ENCODE measurements at places on chromosomes 4 and X.

GRCh38 chrX:16284842-16285241 is 117.6 kb downstream of the MAGEB17 start:
- no peak for DNase-seq

- DNase-seq, result no peak
Observed at GRCh38 chr4:91838181-91838861, 465.4 kb upstream of the GRID2 start.

- no peak for DNase-seq
Observed at GRCh38 chr4:48774760-48775710, 5.0 kb downstream of the FRYL start.

GRCh38 chr4:128721896-128722295 is 87.6 kb upstream of the JADE1 start:
- DNase-seq, result no peak

- DNase-seq, result no peak
Observed at GRCh38 chrX:68692651-68693050, 45.2 kb downstream of the STARD8 start.

DNA sequence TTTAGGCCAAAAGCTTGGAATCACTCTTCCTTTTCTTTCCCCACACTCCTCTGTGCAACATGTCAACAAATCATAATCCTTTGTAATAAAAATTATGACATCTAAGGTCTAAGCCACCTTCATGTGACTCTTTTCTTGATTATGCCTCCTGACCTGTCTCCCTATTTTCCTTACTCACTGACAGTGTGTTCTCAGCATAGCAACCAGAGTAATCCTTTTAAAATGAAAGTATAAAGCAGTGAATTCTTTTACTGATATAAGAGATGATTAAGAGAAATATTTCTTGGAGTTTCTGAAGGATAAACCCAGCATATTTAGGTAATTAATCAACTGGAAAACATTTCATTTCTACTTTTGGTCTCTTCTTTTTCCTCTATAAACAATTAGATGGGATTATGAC is 44.7 kb downstream of the USO1 start:
- DNase-seq, result no peak

GRCh38 chrX:20140420-20140819 is 1.2 kb downstream of the EIF1AX start:
- no peak for DNase-seq

DNA sequence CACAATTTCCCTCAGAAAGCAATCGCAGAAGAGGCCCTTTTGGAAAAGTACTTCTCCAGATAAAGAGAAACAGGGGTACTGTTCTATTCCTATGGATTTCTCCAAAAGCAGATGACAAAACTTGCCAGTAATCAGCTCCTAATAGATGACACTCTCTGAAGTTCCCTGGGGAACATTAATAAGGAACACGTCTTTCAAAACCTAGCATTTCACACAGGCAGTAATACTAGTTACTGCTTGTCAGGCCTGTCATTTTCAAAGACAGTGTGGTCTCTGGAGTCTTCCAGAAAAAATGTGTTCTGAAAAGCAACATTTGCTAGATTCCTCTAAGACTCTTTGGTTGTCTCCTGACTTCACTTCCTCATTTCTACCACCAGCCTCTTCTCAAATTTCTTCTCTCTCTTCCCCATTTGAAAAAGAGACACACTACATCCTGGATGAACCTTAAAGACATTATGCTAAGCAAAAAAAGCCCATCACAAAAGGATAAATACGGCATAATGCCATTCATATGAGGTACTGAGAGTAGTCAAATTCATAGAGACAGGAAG is 47.3 kb downstream of the CHRDL1 start:
- DNase-seq, result no peak

- DNase-seq, result no peak
Observed at GRCh38 chr4:30720021-30720660, at the start of gene PCDH7. PCDH7 (plus strand) TSS chr4:30720369; CDS start chr4:30721423, 1,054 bp downstream.

DNA sequence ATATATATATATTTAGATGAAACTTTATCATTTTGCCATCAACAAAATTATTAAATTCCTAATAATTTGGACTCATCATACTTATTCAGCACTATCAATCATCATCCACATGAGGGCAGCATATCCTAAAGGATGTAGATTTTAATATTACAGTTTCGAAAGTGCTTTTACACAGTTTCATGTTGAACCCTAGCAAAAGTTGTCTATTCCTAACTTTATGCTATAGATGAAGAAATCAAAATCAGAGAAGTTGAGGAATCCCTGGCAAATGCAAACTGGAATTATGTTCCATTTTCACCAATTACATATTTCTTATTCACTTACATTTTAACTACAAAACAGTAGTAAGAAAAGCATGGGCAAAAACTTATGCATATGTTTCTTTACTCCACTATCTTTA is 36.6 kb upstream of the UGT2A1 start:
- DNase-seq, result peak; percentile 47

- DNase-seq, result no peak
Observed at GRCh38 chr4:92128676-92129075, 175.1 kb upstream of the GRID2 start.

- DNase-seq, result no peak
Observed at GRCh38 chr4:51923343-51923742, 80.4 kb downstream of the DCUN1D4 start.

DNA sequence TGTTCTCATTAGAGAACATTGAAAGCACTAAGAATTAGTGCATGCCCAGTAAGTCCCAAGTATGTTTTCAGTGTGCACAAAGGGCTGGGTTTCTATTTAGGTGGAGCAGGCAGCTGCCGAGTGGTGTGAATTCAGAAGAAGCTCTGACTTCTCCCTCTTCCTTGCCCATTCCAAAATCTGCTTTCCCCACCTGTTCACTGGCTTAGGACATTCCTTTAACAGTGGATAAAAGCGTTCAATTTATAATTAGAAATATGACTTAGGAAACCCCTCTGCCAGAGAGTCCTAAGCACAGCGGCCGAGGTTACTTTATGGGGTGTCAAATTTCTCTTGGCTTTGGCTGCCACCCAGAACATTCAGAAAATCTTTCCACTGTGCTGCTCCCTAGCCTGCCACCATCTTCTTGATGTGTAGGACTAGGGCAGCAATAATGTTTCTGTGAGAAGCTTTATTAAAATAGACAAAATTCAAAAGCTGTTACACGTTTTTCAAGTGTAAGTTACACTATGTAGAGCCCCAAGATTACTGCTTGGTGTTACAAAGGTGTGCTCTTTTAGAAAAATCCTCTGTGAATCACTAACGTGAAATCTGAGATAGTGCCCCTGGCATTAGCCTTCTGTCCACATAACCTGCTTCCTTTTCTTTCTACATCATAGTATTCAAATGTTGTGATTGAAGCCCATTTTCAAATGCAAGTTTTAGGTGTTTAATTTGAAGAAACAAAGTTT is 191.6 kb upstream of the ANKRD50 start:
- peak; percentile 79 for DNase-seq

DNA sequence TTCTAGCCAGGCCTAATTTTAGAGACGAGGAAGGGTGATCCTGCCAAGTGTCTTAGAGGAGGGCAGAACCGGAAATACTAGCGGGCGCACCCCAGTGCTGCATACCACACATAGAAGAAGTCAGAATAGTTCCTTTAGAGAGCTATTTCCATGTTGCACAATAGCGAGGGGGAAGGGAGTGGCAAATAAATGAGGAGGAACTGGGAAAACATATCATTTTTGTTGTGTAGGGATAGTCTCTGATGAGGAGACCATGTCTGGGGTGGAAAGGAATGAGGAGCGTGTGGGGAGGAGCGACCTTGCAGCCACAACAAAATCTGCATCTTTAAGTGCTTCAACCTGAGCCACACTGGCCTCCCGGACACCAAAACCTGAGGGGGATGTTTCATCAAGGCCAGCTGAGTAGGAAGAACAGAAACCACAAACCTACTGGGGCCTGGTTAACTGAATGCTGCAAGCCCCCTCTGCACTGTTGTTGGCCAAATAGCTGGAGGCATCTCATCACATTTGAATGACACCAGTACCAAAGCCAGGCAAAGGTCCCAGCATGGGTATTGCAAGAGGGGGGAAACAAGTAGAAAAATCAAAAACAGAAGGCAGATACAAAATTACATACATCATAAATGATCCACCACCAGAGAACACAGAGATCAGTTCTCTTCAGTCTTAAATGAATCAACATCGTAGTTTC is 26.7 kb upstream of the C1QTNF7 start:
- no peak for DNase-seq

DNA sequence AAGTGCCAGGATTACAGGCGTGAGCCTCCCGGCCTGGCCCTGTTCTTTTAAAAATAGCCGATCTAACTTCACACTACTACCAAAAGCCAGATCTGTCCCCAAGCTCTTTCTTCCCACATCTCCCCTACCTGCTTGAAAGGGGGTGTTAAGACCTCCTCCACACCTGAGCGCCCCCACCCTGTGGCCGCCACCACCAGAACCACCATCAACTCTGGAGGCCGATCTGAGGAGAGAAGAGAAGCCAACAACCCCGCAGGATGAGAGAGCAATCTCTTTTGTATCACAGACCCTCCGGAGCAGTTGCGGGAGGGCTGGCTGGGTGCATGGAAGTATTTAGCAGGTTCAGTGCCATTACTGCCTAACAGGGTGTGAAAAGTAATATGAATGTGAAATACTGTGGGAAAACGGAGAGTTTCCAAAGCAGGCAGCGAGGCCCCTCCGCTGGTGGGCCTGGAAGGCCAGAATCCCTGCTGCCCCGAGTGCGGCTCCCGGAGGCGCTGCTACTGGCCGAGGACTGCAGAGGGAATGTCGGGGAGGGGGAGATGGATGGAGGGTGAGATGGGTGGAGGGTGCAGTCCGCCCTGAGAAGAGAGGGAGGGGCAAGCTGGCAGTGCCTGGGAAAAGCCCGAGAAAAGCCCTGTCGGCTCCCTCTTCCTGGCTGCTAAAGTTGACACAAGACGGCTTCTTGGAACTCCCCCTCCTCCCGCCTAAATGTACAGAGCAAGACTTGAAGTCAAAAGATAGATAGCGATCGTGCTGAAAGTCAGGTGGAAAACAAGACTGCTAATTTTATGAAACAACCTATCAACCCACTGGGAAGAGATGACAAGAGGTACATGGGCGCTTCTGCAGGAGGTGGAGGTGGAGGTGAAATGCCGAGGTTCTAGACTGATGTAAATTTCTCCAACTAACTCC is 22.3 kb downstream of the HAND2 start:
- no peak for DNase-seq

DNA sequence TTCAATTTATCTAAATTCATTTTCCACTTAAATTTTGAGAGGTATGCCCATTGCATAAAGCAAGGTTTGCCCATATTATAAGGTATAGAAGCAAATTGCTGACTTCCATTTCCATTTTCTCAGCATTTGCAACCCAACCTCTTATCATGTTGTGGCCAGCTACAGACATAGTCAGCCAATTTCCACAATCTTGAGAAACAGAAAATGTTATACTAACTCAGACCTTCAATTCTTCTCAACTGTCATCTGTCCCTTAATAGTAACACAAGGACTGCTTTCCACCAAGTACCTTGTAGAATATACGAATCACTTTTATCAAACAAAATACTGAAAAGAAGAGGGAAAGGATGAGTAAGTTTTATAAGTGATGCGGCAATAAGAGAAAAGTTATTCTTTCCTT is 11.2 kb upstream of the GRIA3 start:
- DNase-seq, result no peak

DNA sequence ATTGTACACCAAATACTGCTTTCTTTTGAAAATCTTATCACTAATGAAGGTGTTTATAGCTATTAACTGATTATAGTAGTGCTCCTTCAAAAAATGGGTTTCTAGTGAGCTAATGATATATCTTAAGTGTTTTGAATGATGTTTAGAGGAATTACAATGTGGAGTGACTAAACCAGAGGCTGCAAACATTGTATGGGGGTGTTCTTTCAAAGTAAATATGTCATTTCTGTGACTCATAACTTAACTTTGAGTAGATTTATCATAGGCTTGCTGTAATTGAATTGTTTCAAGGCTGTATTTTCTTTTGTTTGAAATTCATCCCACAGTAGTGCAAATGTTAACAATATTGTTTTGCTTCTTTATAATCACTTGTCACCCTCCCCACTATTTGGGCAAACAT is 141.6 kb downstream of the IL1RAPL2 start:
- DNase-seq, result no peak

- DNase-seq, result peak; percentile 10
Observed at GRCh38 chrX:3815896-3816664, 102.6 kb upstream of the PRKX start.

DNA sequence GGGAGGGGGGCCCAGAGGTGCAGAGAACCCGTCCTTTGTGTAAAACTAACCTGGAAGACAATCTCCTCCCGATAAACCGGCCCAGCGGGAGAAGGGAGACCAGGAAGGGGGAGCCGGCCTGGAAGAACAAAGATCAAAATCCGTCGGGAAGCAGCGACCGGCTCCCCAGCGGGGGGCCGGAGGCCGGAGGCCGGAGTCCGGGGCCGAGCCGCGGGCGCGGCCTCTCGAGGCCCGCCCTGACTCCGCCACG is 552 bp downstream of the ZDHHC9 start:
- DNase-seq, result no peak

DNA sequence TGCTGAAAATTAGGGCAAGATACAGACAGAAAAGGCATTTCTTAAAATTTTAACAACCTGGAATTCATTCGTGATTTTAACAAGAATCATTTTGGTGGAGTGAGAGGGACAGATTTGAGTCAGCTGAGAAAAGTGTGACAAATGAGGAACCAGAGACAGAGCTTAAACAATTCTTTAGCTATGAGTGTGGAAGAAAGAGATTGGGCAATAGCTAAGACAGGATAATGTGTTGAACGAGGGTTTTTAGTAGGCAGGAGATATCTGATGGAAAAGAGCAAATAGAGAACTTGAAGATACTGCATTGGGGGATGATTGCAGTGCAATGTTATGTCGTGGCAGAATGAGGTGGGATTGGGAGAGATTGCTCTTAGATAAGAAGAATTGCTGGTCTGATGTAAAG is 164.2 kb upstream of the SPRY1 start:
- DNase-seq, result no peak

DNA sequence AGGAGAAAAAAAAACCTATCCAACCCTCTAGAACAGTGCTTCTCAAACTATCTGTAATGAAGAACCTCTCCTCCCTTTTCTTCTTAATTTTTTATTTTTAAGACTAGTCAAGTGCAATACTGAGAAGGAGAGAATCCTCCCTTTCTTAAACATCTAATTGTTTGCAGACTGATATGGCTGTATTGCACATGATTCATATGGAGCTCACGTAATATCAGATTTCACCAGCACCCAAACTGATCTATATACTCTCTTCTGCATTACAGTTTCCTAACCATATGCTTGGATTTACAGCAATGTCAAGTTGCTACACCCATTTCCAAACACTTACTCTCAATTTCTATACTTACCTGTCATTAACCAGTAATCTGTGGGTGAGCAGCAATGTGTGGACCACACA is 9.5 kb downstream of the PRMT9 start:
- no peak for DNase-seq

GRCh38 chrX:44072631-44073030 is 99.4 kb upstream of the NDP start:
- DNase-seq, result no peak

GRCh38 chrX:39678914-39679313 is 418.8 kb downstream of the BCOR start:
- no peak for DNase-seq

GRCh38 chr4:184775854-184776555 is 42.1 kb upstream of the CENPU start:
- no peak for DNase-seq

- DNase-seq, result no peak
Observed at GRCh38 chrX:40282946-40283660, 185.3 kb upstream of the BCOR start.

- peak; percentile 11 for DNase-seq
Observed at GRCh38 chr4:86496094-86497080, 97.7 kb upstream of the PTPN13 start.

GRCh38 chrX:87003031-87003430 is 514.6 kb upstream of the KLHL4 start:
- DNase-seq, result no peak

GRCh38 chr4:170990989-170991589 is 822.1 kb upstream of the GALNTL6 start:
- DNase-seq, result no peak

- no peak for DNase-seq
Observed at GRCh38 chrX:9878146-9878820, 88.9 kb upstream of the CLDN34 start.

Data from dermis microvascular lymphatic vessel endothelial cell (primary cell).